ENCODE measurements at places on chromosomes 7 and 10.

DNA sequence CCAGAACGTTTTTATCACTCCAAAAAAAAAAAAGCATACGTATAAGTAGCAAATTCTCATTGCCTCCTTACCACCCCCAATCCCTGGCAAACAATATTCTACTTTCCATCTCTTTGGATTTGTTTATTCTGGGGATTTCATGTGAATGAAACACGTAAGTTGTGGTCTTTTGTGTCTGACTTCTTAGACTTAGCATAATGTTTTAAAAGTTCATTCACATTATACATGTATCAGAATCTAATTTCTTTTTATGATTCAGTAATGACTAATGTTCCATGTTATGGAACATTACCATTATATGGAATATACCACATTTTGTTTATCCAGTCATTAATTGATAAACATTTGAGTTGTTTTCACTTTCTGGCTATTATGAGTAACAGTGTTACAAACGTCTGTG, 12.5 kb upstream of the KLHL7 start:
- no peak for DNase-seq

GRCh38 chr7:90384433-90384832, 18.8 kb upstream of the CLDN12 start:
- no peak for DNase-seq

DNA sequence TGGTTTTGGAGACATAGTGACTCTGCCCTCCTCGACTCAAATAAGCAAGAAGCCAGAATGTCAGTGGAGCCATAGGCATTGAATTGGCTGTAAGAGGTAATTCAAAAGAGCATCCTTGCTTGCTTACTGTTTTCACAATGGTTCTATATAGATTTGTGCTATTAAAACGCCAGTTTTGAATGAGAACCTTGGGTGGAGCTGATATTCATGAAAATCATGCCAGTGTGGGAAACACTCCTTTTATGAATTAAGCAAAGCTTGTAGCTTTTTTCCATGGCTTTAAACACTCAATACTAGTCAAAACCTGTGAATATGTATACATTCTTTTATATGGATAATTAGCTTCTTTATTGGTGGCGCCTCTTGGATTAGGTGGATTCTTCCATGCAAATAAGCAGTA, 252.5 kb downstream of the SLC25A13 start:
- DNase-seq = no peak

- DNase-seq = no peak
Observed at GRCh38 chr7:46810986-46811385, 770.9 kb downstream of the TNS3 start.

- DNase-seq = no peak
Observed at GRCh38 chr10:128213156-128213555, 86.9 kb upstream of the MKI67 start.

DNA sequence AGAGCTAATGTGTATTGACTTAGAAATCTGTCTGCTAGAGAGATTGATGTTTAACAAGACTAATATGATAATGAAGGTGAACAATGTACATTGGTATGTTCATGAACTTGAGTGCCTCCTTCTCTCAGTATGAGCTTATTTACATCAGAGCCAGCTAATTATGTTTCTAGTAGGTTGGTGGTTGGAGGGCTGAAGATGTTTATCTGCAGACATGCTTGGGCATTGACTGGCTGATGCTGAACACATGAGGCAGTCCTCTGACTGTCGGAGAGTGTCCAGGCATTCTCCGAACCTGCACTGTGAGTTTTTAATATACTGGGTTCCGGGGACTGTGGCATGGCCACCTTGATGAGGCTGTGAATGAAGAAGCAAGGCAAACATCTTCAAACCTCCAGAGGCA, 47.5 kb downstream of the BMPER start:
- no peak for DNase-seq

GRCh38 chr7:25628446-25628845, 400.2 kb upstream of the NPVF start:
- no peak for DNase-seq

DNA sequence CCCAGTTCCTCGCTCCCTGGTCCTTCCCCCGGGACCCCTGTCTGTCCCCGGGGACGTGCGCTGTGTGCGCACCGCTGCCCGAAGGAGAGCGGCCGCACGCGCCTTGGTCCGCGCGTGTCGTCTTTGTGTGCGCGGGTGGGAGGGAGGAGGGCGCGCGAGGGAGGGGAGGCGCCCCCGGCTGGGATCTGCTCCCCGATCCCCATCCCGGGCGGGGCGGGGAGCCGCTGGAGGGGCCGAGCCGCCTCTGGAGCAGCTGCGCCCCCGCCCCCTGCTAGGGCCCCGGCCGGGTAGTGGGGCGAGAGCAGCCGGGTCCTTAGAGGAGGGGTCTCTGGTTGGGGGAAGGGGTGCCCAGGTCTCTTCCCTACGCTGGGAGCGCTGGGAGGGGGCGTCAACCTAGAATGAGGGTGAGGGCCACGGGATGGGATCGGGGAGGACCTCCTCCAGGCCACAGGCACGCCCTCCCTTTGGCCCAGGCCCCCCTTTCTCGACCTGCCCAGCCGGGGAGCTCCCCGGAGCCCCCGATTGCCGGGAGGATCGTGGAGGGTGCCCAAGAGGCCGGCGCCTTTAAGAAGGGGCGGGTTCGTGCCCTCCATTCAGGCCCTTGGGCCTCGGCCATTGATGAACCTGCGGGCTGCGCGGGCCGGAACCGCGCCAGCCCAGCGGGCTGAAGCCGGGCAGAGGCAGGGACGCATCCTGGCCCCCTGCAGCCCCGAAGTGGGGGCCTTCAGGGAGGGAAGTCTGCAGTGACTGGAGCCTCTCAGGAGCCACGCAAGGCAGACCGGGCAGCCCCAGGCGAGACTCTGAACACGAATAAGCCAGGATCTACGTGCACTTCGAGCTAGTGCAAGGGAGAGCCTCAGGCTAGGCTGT, 678 bp downstream of the SH2B2 start:
- DNase-seq = no peak

DNA sequence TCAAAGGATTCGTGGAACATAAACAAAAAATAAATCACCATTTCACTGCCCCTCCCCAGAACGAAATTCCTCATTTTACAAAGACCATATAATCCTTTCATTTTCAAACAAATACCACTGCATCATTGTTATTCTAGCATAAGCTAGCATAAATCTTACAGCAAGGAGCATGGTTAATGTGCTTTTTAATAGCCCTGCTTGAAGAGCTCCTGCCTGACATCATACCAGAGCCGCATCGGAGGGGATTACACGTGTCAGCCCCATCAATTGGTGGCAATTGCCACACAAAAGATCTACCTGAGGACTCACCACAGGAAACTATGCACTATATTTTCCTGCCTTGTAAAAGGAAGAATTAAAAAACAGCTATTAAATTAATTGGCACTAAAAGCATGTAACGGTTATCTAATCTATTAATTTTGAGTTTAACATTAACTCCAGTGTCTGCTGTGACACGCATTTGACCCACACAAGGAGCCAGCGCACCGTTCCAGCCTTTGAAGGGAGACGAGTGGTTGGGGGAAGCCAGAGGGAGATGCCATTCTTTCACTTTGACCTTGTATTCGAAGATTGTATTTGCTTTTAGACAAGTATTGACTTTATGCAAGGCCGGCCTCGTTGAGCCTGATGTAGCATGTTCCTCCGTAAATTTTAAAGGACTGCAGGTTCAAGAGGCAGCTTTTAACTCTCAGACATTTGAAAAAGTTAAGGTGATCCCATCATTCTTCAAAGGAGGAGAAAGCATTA, 261.1 kb upstream of the RNF32 start:
- DNase-seq = no peak

- no peak for DNase-seq
Observed at GRCh38 chr10:43218951-43219837, 47.7 kb downstream of the RASGEF1A start.

- no peak for DNase-seq
Observed at GRCh38 chr10:97525086-97525485, 26.4 kb downstream of the UBTD1 start.

- DNase-seq = no peak
Observed at GRCh38 chr7:7129381-7129780, 53.0 kb upstream of the C1GALT1 start.

DNA sequence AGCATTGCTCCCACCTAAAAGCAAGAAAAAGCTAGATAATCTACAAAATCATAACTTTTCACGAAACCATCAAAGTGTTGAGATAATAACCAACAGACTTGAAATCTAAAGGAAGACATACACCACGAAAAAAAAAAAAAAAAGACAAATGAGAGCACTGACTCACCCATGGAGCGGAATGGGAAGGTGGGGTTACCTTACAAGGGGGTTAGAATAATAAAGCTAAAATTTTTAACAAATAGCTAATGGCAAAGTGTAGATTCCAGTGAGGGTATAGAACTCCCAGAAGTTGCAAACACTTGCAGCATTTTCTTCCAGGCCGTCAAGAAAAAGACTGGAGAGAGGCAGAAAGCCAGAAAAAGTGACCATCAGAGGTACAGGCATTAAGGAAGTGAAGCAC, 27.2 kb downstream of the IPMK start:
- no peak for DNase-seq

GRCh38 chr10:31630861-31631567, 297.6 kb downstream of the ARHGAP12 start:
- DNase-seq = no peak

- DNase-seq = no peak
Observed at GRCh38 chr10:64813391-64813790, 1292.2 kb downstream of the REEP3 start.

DNA sequence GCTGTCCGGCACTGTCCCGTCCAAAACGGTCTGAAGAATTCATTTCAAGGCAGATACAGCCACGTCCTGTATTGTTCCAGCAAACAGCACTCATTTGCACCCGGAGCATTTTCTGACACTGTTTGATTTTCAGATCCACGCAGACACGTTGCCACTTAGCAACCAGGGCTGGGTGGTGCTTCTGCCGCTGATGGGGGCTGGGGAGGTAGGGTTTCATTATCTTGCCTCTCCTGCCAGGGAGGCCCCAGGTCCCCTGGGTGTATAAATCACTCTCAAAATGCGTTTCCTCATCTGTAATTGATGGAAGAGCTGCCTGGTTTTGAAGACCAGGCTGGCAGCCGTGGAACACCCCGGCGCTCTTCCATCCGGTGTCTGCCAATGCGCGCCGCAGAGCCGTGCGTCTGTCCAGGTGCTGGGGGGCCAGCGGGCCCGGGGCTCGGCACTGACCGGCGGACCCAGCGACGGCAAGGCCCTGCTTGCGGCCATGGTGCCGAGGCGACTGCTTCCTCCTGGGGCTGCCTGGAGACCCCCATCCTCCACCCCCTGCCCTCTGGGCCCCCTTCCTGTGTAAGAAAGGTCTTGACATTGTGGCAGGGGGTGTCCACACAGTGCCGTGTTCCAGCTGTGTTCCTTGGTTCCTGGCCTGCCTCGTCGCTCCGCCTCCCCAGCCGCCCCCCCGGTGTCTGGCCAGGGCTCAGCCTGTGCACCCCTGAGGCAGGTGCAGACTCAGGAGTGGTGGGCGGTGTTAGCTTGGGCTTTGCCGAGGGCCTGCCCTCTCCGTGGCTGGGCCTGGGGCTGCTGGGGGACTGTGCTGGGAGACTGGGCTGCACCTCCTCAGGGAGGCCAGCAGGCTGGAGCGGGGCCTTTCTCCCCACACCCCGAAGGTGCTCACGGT, 16.6 kb downstream of the ADGRA1 start:
- no peak for DNase-seq

DNA sequence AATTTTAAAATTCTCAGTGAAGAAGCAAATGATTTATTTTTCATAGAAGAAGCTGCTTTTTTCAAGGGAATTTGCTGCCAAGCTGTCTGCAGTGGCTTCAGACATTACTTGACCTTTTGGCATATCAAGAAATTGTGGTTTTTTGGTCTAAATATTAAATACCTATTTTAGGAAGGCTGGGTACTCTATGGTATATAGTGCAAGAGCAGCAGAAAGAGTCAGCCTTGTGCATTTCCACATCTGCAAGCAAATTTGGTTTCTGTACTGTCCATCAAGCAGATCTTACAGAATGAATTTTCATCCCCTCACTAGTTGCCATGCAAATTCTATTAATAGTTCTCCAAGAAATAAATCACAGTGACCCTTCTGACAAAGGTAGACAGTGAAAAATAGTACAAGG, 222.0 kb downstream of the BICC1 start:
- no peak for DNase-seq

GRCh38 chr10:129626796-129627435, 159.9 kb downstream of the MGMT start:
- no peak for DNase-seq

DNA sequence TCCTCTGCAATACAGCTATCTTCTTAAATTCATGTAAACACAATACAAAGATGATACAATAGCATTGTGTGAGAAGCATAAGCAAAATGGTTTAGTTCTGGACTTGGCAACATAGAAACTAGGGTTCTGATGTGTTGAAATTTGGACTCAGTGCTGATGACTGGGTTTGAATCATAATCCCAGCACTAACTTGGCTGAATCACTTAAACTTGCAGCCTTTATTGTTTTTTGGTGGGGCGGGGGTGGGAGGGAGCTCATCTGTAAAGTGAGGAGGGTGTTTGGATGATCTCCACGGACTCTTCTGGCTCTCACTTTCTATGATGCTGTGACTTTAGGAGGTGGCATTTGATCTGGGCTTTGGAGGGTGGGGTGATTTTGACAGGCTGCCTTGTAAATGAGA, 158.2 kb downstream of the WNT2 start:
- no peak for DNase-seq

GRCh38 chr7:75981453-75982305, 12.7 kb downstream of the TMEM120A start:
- DNase-seq = no peak

DNA sequence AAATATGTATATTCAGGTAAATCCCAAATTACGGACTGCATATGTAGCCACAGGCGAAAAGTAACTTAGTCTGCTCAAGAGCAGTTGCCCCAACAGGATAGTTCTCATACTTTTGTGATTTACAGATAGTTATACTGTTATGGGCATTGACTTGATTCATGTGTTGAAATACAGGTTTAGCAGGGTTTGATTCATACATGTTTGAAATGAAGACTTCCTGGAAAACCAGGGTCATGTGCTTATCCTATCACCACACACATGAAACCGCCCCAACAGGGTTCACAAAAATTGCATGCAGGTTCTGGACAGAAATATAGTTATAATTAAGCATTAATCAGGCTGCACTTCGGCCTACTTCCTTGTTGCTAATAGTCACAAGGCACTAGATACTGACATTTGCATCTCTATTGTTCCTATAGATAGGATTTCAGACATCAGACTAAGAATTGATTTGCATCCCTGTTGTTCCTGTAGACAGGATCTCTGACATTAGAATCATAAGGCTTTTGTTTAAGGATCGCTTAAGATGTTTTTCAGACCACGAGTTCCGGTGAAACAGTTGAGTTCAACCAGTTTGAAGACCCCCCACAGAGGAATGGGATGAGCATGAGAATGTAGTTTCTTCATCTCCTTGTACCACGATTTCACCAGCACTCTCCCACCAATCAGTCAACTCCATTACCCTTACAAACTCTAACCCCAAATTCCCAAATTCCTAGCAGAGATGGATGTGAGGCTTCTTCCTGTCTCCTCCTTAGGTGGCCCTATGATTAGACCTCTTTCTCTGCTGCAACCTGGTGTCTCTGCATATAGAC, 2.0 kb upstream of the ZNF398 start:
- no peak for DNase-seq

DNA sequence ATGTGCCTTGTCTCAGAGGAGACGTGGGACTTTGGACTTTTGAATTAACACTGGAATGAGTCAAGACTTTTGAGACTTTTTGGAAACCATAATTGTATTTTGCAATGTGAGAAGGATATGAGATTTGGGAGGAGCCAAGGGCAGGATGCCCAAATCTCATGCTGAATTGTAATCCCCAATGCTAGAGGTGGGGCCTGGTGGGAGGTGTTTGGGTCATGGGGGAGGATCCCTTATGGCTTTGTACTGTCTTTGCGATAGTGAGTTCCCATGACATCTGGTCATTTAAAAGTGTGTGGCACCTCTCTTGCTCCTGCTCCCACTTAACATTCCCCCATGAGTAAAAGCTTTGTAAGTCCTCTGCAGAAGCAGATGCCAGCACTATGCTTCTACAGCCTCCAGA, 39.2 kb downstream of the DNAJC9 start:
- DNase-seq = no peak
